ENCODE measurements at places on chromosomes 4 and X. TPM values are rescaled to one million over a fixed set of nuclear protein-coding genes. Genes with fewer than 3 reads are reported as not detected.
A peak's percentile ranks its signal among the peaks of the same experiment; 100 is the strongest.

GRCh38 chr4:83139514-83140156 lies 25.1 kb upstream of the PLAC8 start:
- peaks cover 61% of the 10 kb centered on the region for H3K4me1 ChIP-seq
- H3K27me3 ChIP-seq, result peaks cover 2% of the 10 kb centered on the region
- no peak for DNase-seq
- H3K36me3 ChIP-seq, result peaks cover 5% of the 10 kb centered on the region
- peak overlapping the region; percentile 94 for H3K27ac ChIP-seq

- H3K4me3 ChIP-seq, result no peak overlapping the region
- H3K27ac ChIP-seq, result no peak overlapping the region
- no peaks in the 10 kb centered on the region for H3K36me3 ChIP-seq
- H3K27me3 ChIP-seq, result peaks cover 20% of the 10 kb centered on the region
- H3K4me1 ChIP-seq, result no peaks in the 10 kb centered on the region
- DNase-seq, result no peak
These were observed 20.1 kb upstream of the MAGEA11 start for GRCh38 chrX:149691794-149692193.

The ARAP2 gene
- 34.7 TPM for polyA plus RNA-seq

DNA sequence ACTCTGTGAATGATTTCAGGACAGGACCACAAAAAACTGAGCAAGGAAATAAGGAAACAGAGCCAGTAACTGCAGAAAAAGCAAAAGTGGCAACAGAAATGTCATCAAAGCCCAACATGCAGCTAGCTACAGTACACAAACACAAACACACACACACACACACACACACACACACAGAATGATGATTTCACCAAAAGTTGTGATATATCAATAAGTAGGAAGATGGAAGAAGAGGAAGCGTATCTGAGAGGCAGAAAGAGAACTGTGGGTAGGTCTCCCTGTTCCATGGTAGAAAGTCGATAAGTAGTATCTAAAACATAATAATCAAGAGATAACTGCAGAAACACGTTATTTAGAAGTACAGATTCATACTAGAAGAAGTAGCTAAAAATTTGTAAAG lies 148.3 kb downstream of the MGST2 start:
- peaks cover 42% of the 10 kb centered on the region for H3K4me1 ChIP-seq
- DNase-seq, result no peak
- H3K27me3 ChIP-seq, result no peaks in the 10 kb centered on the region
- H3K36me3 ChIP-seq, result no peaks in the 10 kb centered on the region

GRCh38 chrX:98380106-98380505 lies 1496.4 kb downstream of the RPA4 start:
- peaks cover 8% of the 10 kb centered on the region for H3K27me3 ChIP-seq
- H3K27ac ChIP-seq, result no peak overlapping the region
- H3K4me3 ChIP-seq, result no peak overlapping the region
- DNase-seq, result no peak
- H3K36me3 ChIP-seq, result no peaks in the 10 kb centered on the region

GRCh38 chr4:124262211-124263179 lies 450.0 kb downstream of the ANKRD50 start:
- no peaks in the 10 kb centered on the region for H3K36me3 ChIP-seq
- no peaks in the 10 kb centered on the region for H3K27me3 ChIP-seq
- DNase-seq, result peak; percentile 22
- H3K27ac ChIP-seq, result no peak overlapping the region
